SJCRH30 (cell line): ENCODE measurements at places on chromosomes 6 and 20. TPM values are rescaled to one million over a fixed set of nuclear protein-coding genes. Genes with fewer than 3 reads are reported as not detected.

The GABRR1 gene
- 0.26 and 0.30 TPM in 2 replicates for total RNA-seq

The C6orf52 gene
- not detected in 2 replicates for total RNA-seq

GRCh38 chr6:78300885-78301284 lies 566.5 kb upstream of the IRAK1BP1 start:
- H3K36me3 ChIP-seq = no peaks in the 10 kb centered on the region
- H3K4me3 ChIP-seq = no peak overlapping the region
- H3K4me1 ChIP-seq = no peaks in the 10 kb centered on the region
- DNase-seq = no peak

DNA sequence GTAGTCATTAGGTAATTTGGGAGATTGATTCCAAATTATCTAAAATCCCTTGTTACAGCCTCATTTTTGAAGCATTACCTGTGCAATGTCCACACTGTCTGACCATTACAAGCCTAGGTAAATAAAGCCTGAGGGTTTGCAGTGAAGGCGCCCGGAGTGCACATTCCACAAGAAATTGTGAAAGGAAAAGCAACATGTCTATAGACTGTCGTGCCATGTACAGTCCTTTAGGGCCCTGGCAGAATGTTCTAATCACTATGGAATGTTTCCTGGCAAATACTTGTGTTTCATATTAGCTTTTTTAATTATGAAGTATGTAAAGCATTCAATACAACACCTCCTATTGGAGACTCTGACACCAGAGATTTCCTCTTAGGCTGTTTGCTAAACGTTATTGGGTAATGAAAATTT lies 28.9 kb downstream of the PREP start:
- H3K36me3 ChIP-seq = peaks cover 48% of the 10 kb centered on the region
- DNase-seq = no peak
- peak overlapping the region; percentile 18; the same call in 1 of the 2 replicates for H3K27ac ChIP-seq
- no peak overlapping the region for H3K4me3 ChIP-seq

GRCh38 chr6:16713597-16713996 lies 47.7 kb downstream of the ATXN1 start:
- no peak overlapping the region for H3K27ac ChIP-seq
- no peaks in the 10 kb centered on the region for H3K36me3 ChIP-seq
- H3K4me3 ChIP-seq = no peak overlapping the region
- DNase-seq = no peak

DNA sequence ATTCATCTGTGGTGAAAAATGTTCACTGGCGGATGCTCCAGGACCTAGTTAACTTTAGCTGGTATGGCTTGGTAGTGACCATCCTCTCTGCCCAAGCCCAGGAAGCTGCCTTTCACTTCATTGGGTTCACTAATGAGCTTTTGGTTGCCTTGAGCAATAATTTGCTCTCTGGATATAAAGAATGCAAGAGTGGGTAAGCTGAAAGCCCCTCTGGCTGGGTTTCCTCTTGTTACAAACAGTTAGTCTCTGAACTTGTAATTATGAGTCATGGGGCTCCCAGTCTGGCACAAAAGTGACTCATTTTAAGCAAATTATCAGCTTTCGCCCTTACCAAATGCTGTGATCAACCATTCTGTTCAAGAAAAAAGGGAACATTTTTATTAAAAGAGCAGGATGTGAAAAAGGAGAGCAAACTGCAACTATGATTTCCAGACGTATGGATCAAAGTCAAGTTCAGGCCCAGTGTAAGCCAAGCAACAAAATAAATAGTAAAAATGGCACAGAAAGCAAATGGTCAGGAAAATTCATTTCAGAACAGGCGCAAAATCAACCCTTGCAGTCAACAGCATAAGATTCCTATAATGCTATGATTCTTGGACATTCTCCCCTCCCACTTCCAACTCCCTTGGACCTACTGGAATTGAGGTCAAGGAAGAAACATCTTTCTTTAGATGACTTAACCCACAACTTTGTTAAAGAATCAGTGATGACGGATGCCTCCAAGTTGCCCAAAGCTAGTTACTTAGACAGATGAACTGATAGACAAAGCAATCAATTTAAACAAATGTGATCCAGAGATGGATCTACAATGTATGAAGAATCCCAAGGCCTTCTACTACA lies 130.0 kb upstream of the KCNK16 start:
- H3K27me3 ChIP-seq = no peaks in the 10 kb centered on the region
- H3K36me3 ChIP-seq = no peaks in the 10 kb centered on the region
- no peak for DNase-seq
- no peak overlapping the region for H3K4me3 ChIP-seq
- no peaks in the 10 kb centered on the region for H3K4me1 ChIP-seq

- no peak overlapping the region; the same call in 1 of the 2 replicates for H3K27ac ChIP-seq
- peaks cover 4% of the 10 kb centered on the region; the same call in 1 of the 2 replicates for H3K36me3 ChIP-seq
- H3K27me3 ChIP-seq = no peaks in the 10 kb centered on the region
- peaks cover 5% of the 10 kb centered on the region; the same call in 1 of the 2 replicates for H3K4me1 ChIP-seq
- H3K4me3 ChIP-seq = peak overlapping the region; percentile 77
Measured at GRCh38 chr6:137217801-137218472, 1.2 kb downstream of the IFNGR1 start.

DNA sequence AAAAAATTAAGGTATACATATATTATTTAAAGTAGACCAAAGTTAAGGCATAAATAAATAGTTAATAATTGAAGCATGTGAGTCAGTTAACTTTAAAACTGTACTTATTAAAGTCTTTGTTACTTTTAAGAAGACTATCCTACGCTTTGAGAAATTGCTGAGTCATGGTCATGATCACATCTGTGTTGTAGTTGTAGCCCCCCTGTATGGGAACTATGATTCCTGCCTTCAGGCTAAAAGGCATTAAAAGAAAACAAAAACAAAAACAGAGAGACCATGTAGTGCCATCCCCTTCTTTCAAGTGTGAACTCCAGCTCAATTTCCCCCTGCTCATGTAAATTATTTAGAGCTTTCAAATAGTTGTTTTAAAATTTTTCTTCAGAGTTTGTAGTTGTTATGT lies 123.4 kb downstream of the FLRT3 start:
- H3K27me3 ChIP-seq = no peaks in the 10 kb centered on the region
- H3K4me1 ChIP-seq = no peaks in the 10 kb centered on the region
- H3K27ac ChIP-seq = no peak overlapping the region
- no peaks in the 10 kb centered on the region for H3K36me3 ChIP-seq
- no peak for DNase-seq

- H3K27ac ChIP-seq = no peak overlapping the region
- no peaks in the 10 kb centered on the region for H3K4me1 ChIP-seq
- no peaks in the 10 kb centered on the region for H3K27me3 ChIP-seq
- H3K36me3 ChIP-seq = no peaks in the 10 kb centered on the region
- H3K4me3 ChIP-seq = no peak overlapping the region
Measured at GRCh38 chr6:19976411-19977129, 139.4 kb downstream of the ID4 start.

GRCh38 chr20:53606364-53606985 lies 12.8 kb upstream of the ZNF217 start:
- H3K27ac ChIP-seq = no peak overlapping the region
- H3K4me1 ChIP-seq = peaks cover 16% of the 10 kb centered on the region
- H3K4me3 ChIP-seq = no peak overlapping the region
- H3K27me3 ChIP-seq = no peaks in the 10 kb centered on the region
- H3K36me3 ChIP-seq = no peaks in the 10 kb centered on the region
- no peak for DNase-seq

DNA sequence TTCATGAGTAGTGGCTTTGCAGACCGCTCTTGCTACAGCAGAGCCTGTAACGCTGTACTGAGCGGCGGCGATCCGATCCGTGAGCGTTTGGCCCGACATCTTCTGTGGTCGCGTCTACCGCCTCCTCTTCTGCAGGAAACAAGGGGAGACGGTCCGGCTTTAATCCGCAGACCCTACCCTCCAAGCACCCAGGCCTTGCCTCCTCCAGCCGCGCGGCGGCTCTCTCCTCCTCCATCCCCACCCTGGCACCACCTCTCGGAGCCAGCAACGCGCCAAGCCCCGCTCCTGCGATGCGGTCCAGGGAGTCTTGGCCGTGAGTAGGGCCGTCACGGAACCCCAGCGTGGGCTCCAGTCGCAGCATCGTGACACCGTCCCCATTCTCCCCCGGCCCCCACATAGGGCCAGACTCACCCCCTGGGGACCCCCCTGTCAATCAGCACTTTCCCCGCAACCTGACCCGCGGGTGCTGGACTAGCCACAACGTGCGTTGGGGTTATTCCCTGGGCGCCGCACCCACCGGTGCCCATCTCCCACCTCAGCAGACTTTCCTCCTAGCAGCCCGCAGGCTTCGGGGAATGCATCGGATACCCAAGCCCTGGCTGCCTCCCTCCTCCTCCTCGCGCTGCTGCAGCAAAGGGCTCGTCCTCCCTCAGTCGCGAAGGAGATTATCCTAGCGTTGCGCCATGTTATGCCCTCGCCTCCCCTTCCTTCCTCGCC lies 914 bp downstream of the SNAP91 start:
- no peak for DNase-seq
- no peaks in the 10 kb centered on the region for H3K27me3 ChIP-seq
- no peak overlapping the region for H3K4me3 ChIP-seq
- no peaks in the 10 kb centered on the region for H3K4me1 ChIP-seq

GRCh38 chr20:21583486-21584168 lies 69.8 kb upstream of the NKX2-2 start:
- no peak overlapping the region for H3K4me3 ChIP-seq
- peaks cover 11% of the 10 kb centered on the region for H3K27me3 ChIP-seq
- no peaks in the 10 kb centered on the region for H3K36me3 ChIP-seq
